ENCODE measurements at places on chromosomes 6 and 20. TPM values are rescaled to one million over a fixed set of nuclear protein-coding genes. Genes with fewer than 3 reads are reported as not detected.

- H3K27me3 ChIP-seq, result no peaks in the 10 kb centered on the region
- peak overlapping the region; percentile 55 for H3K4me3 ChIP-seq
- H3K4me1 ChIP-seq, result peaks cover 36% of the 10 kb centered on the region
- peaks cover 29% of the 10 kb centered on the region for H3K36me3 ChIP-seq
- DNase-seq, result peak; percentile 69
Observed at GRCh38 chr6:111427341-111428116, 55.5 kb downstream of the REV3L start.

DNA sequence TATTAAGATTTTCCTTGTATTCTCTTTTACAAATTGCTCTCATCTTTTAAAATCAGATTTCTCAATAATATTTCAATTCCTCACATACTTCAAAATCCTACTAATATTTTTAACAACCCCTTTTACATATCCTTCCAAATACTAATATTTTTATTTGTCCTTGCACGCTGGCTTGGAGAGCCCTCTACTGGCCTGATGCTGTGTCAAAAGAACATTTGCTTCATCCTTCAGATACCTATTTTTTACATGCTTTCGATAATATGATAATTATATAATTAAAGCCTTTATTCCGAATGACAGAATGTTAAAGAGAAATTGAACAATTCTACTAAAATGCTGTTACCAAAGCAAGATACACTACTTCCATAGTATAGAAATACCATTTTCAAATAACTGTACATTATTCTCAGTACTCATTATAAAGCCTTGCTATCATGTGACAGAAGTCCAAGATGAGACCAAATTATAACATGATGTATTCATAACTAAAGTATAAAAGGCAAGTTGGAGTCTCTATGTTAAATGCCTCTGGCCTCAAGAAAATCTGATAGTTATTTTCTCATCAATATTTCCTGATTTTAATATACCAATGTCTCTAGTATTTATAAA, 39.0 kb upstream of the PLN start:
- H3K27me3 ChIP-seq, result no peaks in the 10 kb centered on the region
- H3K36me3 ChIP-seq, result peaks cover 6% of the 10 kb centered on the region
- peaks cover 3% of the 10 kb centered on the region for H3K4me1 ChIP-seq
- no peak overlapping the region for H3K27ac ChIP-seq
- DNase-seq, result no peak

The SPATA25 gene
- total RNA-seq, result 1.2 TPM

GRCh38 chr6:155412335-155412734, 43.3 kb downstream of the NOX3 start:
- H3K4me3 ChIP-seq, result no peak overlapping the region
- H3K4me1 ChIP-seq, result peaks cover 4% of the 10 kb centered on the region

GRCh38 chr20:18984238-18985200, 170.9 kb downstream of the SCP2D1 start:
- H3K36me3 ChIP-seq, result no peaks in the 10 kb centered on the region
- H3K27ac ChIP-seq, result no peak overlapping the region
- no peaks in the 10 kb centered on the region for H3K4me1 ChIP-seq
- peak; percentile 0 for DNase-seq
- no peaks in the 10 kb centered on the region for H3K27me3 ChIP-seq
- H3K4me3 ChIP-seq, result no peak overlapping the region

DNA sequence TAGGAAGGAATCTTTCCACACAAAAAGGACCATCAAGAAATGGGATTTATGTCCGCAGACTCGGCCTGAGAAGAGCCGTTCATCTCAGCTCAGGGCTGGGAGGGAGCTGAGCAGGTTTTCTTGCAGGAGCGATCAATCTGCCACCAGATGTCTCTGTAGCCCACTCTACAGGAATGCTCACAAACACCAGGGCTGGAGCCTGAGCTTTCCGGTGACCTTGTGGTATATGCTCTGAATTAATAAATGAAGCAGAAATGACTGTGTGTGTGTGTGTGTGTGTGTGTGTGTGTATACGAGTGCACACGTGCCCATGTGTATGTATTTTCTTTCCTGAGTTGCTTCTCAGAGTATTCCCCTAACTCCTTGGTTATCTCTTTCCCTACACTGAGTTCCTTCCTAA, 12.0 kb downstream of the CD83 start:
- H3K27me3 ChIP-seq, result no peaks in the 10 kb centered on the region
- H3K4me3 ChIP-seq, result no peak overlapping the region
- H3K27ac ChIP-seq, result no peak overlapping the region
- H3K36me3 ChIP-seq, result peaks cover 28% of the 10 kb centered on the region

The HLA-DQA1 gene
- total RNA-seq, result 74.4 TPM

GRCh38 chr6:86961455-86962200, 24.3 kb downstream of the HTR1E start:
- H3K36me3 ChIP-seq, result no peaks in the 10 kb centered on the region
- no peak overlapping the region for H3K4me3 ChIP-seq
- H3K27ac ChIP-seq, result no peak overlapping the region
- no peak for DNase-seq
- no peaks in the 10 kb centered on the region for H3K4me1 ChIP-seq

GRCh38 chr6:134146268-134147033, 94.0 kb upstream of the SLC2A12 start:
- no peak for DNase-seq
- no peaks in the 10 kb centered on the region for H3K36me3 ChIP-seq
- peaks cover 2% of the 10 kb centered on the region for H3K4me1 ChIP-seq
- H3K27ac ChIP-seq, result no peak overlapping the region
- H3K27me3 ChIP-seq, result peaks cover 6% of the 10 kb centered on the region
- H3K4me3 ChIP-seq, result no peak overlapping the region

GRCh38 chr6:15244620-15245360, 1.1 kb upstream of the JARID2 start:
- peak overlapping the region; percentile 93 for H3K4me3 ChIP-seq
- DNase-seq, result peak; percentile 75
- H3K27me3 ChIP-seq, result no peaks in the 10 kb centered on the region
- peak overlapping the region; percentile 99 for H3K27ac ChIP-seq
- peaks cover 5% of the 10 kb centered on the region for H3K36me3 ChIP-seq

- no peak for DNase-seq
- no peaks in the 10 kb centered on the region for H3K4me1 ChIP-seq
- no peak overlapping the region for H3K4me3 ChIP-seq
Observed at GRCh38 chr6:126662966-126663365, 323.1 kb downstream of the CENPW start.

- DNase-seq, result no peak
- no peak overlapping the region for H3K4me3 ChIP-seq
- H3K4me1 ChIP-seq, result no peaks in the 10 kb centered on the region
- peaks cover 34% of the 10 kb centered on the region for H3K27me3 ChIP-seq
- H3K27ac ChIP-seq, result no peak overlapping the region
- H3K36me3 ChIP-seq, result no peaks in the 10 kb centered on the region
Observed at GRCh38 chr6:106743612-106744011, 114.2 kb downstream of the QRSL1 start.

DNA sequence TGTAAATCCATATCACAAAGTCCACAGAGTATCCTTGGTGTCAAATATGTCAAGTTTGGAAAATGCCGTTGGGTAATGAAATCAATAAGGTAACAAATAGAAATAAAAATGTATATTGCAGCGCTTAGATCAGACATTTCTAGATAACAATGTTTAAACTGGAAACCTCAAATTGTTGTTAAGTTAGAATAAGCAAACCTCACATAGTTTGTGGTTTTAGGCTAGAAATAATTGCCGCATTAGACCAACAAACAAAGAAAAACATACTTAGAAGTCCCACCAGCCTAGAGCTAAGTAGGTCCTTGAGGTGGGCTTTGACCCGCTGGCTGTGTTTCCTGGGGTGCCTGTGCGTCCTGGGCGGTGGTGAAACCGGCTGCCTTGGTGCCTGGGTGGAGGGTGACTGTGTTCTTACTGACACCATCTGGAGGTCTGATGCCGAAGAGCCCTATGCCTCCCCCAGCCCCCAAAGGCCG, 71.4 kb downstream of the DACT2 start:
- no peaks in the 10 kb centered on the region for H3K27me3 ChIP-seq
- no peak overlapping the region for H3K27ac ChIP-seq
- peaks cover 4% of the 10 kb centered on the region for H3K4me1 ChIP-seq
- no peak for DNase-seq
- no peaks in the 10 kb centered on the region for H3K36me3 ChIP-seq

The POM121L2 gene
- not detected for total RNA-seq

The RFX6 gene
- total RNA-seq, result not detected

The RAB22A gene
- total RNA-seq, result 14.7 TPM

Data from activated CD8-positive, alpha-beta memory T cell treated with anti-CD3 and anti-CD28 coated beads, Interleukin-2, amount 10 ng/mL, durations not matched to agents 7 days and 5 days (primary cell).